Tongue (tissue), 3 donors: ENCODE measurements at places on chromosomes 5 and 9. TPM values are rescaled to one million over a fixed set of nuclear protein-coding genes. Genes with fewer than 3 reads are reported as not detected.

GRCh38 chr5:147403651-147404640 lies 105.9 kb downstream of the DPYSL3 start:
- DNase-seq: peak; percentile 40

DNA sequence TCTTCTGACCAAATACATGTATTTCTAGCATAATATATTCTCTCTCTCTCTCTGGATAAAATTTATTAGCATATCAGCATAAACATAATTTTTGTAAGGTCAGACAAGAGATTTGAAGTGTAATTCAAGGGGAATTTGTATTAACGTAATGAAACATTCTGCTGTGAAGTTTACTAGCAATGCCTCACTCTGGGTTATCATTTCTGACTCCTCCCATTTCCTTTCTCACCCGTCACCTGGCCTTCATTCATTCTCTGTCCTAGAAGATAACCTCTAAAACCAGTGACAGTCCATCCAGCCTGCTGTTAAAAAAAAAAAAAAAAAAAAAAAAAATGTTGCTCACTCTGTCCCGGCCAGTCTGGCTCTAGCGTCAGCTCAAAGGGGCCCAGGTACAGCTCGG lies 27.1 kb downstream of the GRAMD2B start:
- no peak for DNase-seq

- DNase-seq: no peak
Observed at GRCh38 chr9:126372716-126373115, 46.1 kb downstream of the MVB12B start.

GRCh38 chr5:134124289-134125038 lies 10.0 kb downstream of the TCF7 start:
- no peak for DNase-seq

DNA sequence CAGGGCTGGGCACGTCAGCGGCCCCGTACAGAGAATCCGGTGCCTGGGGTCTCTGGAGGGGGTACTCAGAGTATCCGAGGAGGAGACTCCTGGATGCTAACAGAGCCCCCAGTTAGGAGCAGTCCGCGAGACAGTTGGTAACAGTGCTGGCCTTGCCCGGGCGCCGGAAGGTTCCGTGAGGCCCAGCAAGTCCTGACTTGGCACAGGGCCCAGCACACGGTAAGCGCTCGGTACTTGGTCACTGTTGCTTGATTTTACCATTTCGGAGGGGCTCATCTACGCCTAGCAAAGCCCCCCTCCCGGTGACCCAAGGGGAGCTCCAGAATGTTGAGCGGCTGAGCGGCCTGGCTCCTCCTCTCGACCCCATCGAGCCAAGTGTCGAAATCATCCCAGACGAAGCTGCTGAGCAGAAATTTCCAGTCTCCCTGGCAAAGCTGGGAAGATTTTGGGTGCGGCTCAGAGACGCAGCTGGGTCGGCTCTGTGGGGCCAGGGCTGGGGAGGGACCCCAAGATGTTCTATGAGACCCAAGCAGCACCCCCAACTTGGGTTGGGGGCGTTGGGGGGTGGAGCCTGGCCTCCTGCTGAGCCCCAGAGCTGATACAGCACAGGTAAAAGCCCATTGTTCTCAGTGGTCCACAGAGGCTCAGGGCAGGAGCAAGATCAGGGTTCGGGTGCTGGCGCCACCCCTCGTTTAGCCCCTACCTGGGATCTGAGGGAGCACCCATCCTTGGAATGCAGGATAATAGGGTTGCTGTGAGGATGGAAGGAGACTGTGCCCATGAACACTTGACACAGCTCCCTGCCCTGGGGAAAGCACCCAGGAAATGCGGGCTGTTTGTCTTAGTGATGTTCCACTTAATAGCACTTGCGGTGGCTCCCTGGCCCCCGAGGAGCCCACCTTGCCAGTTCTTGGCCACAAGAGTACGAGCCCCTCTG lies 137.2 kb downstream of the C9orf50 start:
- peak; percentile 97 for DNase-seq

- no peak for DNase-seq
Observed at GRCh38 chr5:107100121-107100520, 570.6 kb downstream of the EFNA5 start.

GRCh38 chr9:131270171-131271015 lies 5.9 kb downstream of the FAM78A start:
- DNase-seq: no peak

DNA sequence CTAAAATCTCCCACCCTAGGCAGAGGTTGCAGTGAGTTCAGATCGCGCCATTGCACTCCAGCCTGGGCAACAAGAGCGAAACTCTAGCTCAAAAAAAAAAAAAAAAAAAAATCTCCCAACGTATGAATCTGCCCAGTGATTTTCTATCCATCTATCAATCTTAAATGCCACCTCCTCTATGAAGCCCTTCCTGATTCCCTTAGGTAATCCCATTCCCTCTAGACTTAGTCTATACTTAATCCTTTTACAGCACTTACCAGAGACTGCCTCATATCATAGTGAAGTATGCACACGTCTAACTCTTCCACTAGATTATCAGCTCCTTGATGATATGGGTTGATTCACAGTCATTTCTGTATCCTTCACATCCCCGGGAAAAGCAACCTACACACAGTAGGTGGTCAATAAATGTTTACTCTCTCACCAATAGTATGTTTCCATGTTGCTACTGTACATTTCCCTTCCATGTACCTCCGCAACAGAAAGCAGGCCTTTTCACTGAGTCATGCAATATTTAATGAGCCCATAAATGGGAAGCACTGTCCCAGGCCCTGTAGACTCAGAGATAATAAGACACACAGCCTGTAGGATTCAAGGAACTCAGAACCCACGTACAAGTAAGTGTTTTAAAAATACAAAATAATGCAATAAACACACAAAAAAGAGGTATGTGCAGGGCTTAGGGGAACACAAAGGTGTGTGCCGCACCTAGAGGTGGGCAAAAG lies 1.2 kb downstream of the DROSHA start:
- no peak for DNase-seq

DNA sequence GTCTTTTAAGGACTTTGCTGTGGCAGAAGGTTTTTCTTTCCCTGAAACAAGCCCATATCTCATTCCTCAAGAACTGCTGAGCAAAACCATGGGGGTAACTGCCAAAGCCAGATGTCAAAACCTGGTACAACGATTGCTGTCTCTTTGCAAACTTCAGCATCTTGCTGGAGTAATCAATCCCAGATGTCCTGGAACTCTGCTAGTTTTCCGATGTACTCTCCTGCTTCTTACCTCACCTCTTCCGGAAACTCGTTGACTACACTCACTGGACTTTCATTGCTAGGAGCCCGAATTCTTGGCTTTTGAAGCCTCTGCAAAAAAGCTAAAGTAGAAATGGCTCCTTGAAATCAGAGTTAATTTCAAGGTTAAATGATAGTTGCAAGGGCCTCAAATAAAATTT lies 23.3 kb downstream of the RAD1 start:
- DNase-seq: peak; percentile 91

GRCh38 chr5:179526978-179527377 lies 23.4 kb upstream of the RUFY1 start:
- DNase-seq: no peak

GRCh38 chr5:135251093-135251492 lies 147.9 kb downstream of the MACROH2A1 start:
- DNase-seq: peak; percentile 56

GRCh38 chr5:129912601-129913255 lies 8.5 kb downstream of the CHSY3 start:
- DNase-seq: no peak

DNA sequence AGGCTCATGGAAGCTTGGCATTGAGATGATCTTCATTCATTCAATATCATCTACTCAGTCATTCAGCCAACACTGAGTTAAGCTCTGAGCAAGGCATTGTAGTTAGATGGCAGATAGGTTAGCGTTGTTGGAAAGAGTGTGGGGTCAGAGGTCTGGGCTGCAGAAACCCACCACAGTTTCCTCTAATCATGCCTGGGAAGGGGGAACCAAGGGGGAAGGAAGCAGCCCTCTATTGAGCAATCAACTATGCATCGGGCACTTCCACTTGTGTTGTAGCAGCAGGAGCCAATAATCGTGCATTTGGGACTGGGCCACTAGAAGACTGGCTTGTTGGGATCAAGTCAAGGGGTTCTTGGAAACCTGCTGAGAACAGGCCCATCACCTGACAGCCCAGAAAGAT lies 139.1 kb downstream of the PIP5K1B start:
- no peak for DNase-seq

DNA sequence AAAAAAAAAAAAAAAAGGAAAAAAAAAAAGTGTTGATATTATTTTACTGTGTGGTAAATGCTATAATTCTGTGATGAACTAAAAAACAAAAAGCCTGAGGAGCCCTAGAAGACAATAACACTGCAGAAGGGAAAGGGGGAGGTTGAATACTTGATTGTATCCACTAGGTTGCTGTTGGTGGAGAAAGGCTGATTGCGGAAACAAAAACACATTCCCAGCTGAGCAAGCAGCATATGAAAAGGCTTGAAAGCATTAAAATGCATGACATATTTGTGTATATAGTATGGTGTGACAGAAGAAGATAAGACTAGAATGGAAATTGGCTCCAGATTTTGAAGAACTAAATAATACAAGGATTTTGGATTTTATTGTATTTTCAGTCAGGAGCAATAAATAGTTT lies 8.9 kb downstream of the RABGAP1 start:
- DNase-seq: no peak

DNA sequence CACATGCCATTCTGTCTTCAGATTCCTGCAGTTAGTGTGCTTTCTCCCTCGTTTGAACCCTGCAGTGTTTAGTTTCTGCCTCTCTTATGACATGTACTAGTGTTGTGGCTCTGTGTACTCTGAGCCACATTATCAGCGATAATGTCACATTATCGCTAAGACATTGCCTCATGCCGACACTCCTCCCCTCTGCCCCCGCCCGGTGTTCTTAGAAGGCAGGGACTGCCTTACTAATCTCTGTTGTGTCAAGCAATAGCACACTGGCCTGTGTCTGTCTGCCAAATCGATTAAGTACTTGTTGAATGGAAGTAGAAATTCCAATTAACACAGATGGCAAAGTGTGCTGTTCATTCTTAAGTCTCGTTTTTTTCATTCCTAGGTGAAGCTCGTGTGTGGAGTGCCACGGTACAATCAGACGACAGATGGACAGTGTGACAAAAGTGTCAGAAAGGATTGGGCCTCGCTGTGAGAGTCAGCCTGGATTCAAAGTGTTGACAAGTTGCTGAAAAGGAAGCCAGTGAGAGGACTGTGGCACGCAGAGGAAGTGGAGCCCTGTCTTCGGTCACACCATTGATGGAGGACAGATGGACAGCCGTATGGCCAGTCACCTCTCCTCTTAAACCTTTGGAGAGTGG lies 10.5 kb downstream of the PIK3R1 start:
- DNase-seq: no peak

- no peak for DNase-seq
Observed at GRCh38 chr9:5554254-5554653, 43.9 kb downstream of the PDCD1LG2 start.

DNA sequence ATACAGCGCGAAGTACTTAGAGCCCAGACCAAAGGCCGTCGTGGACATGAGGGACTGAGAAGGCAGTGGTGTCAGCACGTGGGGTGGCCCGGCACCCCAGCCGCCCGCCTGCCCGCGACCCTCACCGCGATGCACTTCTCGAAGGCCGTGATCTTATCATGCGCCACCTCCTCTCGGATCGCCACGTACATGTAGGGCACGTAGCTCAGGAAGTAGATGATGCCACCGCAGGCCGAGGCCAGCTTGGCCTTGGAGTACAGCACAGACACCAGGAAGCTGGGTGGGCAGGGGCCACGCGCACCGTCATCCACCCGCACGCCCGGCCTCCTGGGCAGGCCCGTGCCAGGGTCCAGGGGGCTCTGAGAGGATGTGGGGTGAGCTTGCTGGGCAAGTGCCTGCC lies 11.0 kb downstream of the ABCA2 start:
- no peak for DNase-seq

GRCh38 chr5:159290741-159291140 lies 27.7 kb downstream of the UBLCP1 start:
- DNase-seq: no peak

- no peak for DNase-seq
Observed at GRCh38 chr5:73497497-73498056, 665 bp upstream of the BTF3 start.

GRCh38 chr5:82593481-82593880 lies 315.3 kb upstream of the RPS23 start:
- DNase-seq: peak; percentile 7

DNA sequence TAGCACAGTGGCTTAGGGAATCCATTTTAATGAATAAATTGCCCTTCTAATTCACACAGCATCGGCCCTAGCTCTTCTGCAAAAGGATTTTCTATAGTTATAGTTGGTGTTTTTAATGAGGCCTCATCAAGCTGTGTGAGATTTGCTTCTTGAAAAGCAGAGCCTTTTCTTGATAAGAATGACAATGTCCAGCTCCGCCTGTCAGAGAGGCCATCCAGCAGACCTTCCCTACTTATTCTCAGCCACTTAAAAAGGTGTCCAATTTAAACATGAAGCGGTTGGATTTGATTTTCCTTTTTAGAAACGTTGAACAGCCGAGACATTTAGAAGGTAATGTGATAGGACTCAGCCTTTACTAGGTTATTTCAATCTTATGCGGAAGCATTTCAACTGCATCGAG lies 134.4 kb downstream of the ZNF608 start:
- no peak for DNase-seq

- peak; percentile 74 for DNase-seq
Observed at GRCh38 chr5:76576450-76576849, 46.8 kb downstream of the F2RL2 start.

- DNase-seq: no peak
Observed at GRCh38 chr9:2367970-2368369, 253.6 kb upstream of the VLDLR start.

DNA sequence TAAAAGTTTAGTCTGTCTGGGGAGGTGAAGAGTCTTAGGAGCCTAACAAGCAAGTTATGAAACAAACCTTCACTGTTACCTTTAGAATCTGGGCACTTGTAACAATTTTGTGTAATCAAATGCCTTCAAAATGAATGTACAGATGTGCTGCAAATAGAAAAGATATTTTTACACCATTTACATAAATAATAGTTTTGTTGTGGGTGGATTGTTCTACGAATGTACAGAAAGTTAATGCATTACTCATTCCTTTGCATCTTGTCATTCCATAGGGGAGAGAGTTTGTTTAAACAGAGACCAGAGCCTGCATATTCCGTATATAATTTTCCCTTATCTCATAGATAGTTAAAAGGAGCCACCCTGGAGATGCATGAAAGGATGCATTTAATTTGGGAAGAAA lies 576.9 kb upstream of the SGCD start:
- DNase-seq: no peak

Gene AGXT2
- total RNA-seq: not detected

Gene BSPRY
- 2.6 TPM for total RNA-seq

Gene PRDM9
- not detected for total RNA-seq

Gene CDC20B
- total RNA-seq: not detected

Gene NRARP
- 18.8 TPM for total RNA-seq

Gene RANBP3L
- 8.4 TPM for total RNA-seq

Gene CDO1
- total RNA-seq: 16.8 TPM

Gene TNFAIP8
- total RNA-seq: 33.8 TPM

Gene PLAC8L1
- not detected for total RNA-seq

Gene LURAP1L
- total RNA-seq: 7.2 TPM

Gene MEF2C
- total RNA-seq: 535 TPM
